Stimulated activated CD8-positive, alpha-beta memory T cell treated with anti-CD3 and anti-CD28 coated beads, Interleukin-4, amount 100 ng/mL, for 1 hour (primary cell): ENCODE measurements at places on chromosomes 2 and 18.

DNA sequence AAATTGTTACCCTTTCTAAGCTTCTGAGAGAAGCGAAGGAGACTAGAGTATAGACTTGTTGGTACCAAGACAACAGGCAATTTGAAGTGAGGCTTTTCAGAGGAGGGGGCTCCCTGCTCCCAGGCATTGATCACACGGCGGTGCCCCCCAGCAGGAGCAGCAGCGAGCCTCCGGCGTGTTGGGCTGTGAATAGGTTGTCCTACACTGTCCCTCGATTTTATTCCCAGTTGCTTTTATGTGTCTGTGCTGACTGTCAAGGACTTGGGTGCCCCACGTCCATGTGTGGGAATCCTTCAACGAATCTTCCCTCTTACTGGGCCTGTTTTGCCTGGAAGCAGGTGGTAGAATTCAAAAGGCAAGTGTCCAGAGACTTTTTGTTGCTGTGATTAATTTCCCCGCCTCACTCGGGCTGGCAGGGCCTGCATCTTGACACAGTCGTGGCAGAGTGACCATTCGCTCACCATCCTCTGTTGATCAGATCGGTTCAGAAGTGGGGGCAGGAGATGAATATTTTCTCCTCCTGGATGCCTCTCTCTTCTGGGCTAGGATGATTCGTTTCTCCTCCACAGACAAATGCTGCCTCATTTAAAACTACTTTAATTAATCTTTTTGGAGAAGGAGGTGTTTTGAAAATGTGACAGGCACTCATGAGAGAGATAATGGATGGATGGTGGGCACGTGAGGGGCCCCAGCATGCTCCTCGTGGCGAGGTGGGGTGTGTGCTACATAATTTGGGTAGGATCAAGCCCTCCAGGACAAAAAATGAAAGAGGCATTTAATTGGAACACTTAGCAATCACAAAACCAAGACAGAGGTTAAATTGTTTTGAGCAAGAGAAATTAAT is 77.6 kb downstream of the SMIM21 start:
- DNase-seq = no peak

- no peak for DNase-seq
Measured at GRCh38 chr2:176370467-176371171, 101.4 kb downstream of the MTX2 start.

DNA sequence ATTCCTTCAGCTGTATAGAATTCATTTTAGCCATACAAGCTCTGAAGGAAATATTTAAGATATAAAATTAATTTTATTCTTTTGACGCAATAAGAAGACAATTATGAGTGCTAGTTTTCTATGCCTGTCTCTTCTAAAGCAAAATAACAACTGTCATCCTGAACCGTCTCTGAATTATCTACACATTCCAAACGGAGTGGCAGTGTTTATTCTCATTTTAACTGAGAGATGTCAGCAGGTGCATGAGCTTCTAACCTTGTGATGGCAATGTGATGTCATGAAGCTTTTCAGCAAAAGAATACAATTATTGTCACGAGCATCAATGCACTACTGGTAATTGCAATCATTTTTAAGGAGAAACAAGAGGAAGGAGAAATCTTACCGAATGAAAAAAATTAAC is 274.8 kb downstream of the SPAG16 start:
- DNase-seq = no peak

- no peak for DNase-seq
Measured at GRCh38 chr2:86291328-86291662, 46.1 kb downstream of the REEP1 start.

DNA sequence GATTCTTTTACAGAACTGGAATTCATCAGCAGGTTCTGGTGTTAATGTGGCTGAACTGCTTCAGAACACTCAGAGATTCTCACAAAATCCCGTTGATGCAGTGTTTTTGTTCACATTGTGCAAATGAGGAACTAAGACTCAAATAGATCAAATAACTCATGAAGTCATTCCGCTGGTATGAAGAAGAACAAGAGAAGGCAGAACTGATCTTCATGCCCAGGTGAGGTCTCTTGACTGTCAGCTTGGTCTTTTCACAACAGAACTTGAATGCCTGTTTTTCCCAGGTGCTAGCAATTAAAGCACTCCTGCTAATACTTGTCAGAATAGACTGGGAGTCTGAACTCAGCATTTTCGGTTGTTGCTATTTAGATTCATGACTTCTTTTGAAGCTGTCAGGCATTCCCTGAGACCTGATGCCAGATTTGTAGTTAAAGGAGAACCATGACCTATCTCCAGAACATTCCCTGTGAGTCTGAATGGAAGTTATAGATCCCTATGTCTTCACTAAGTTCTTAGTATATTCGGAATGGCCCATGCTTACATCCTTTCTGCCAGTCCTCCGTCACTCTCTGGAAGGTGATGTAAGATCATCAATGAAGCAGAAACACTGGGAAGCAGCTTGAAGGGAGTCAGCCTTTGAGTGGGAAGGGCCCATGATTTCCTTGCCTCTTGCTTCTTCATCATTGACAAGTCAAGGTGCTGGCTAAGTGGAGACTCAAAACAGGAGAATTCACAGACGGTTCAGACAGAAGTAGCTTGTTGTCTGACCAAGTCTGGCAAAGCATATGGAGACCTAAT is 155.7 kb downstream of the MTCL1 start:
- DNase-seq = no peak

DNA sequence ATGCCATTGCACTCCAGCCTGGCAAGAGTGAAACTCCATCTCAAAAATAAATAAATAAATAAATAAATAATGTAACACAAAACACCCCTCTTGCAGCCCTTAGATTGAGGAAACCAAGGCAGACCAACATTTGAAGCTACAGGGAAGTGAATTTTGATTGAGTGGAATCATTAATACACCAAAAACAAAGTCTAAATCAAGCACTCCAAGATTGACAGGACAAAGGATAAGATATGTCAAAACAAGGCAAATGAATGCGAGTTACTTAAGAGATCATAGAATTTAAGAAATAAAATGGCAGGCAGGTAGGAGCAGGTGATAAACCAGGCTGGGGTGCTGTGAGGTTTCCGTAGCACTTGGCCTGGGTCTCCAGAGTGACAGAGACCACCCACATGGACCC is 54.9 kb upstream of the RAB12 start:
- DNase-seq = no peak

DNA sequence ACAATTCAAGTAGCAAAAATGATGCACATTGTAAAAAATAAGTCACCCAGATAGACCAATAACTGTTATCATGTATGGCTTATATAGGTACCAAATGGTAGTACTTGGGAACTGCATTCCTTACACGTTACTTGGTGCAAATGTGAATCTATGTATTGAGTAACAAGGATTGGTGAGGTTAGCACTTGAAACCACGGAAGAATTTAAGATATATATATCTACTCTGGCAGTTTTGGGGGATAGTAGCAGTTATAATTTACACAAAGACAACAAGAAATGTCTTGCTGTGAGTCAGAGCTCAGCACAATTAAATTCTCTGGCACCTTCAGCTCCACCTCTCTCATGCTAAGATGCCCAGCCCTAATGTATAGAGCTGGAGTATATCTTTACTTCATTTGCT is 359.4 kb upstream of the RAB12 start:
- no peak for DNase-seq

DNA sequence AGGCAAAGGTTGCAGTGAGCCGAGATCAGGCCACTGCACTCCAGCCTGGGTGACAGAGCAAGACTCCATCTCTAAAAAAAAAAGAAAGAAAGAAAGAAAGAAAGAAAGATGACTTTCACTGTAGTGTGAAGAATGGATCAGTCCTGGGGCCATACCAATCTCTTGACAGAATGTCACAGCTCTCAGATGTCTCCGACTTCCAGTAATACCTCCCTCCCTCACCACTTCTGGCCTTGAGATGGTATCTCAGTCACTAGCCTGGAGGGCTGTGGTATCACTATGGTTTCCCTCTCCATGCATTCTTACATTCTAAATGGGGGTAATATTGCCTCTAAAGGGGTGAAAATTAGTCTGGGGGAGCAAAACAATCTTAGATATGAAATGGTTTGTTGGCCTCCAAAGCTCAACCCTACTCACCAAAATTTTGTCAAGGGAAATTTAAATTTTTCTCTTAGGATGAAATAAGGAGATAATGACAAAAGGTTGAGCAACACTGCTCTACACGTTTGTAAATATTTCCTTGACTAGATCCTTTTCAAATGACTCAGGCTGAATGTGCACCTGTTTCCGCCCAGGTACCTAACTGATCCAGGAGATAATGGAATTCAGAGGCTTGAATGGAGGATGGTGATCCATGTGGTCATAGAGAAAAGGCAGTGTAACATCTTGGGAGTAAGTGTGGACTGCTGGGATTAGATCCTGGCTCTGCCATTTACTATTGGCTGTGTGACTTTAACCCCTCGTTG is 19.9 kb upstream of the SPRED2 start:
- no peak for DNase-seq

DNA sequence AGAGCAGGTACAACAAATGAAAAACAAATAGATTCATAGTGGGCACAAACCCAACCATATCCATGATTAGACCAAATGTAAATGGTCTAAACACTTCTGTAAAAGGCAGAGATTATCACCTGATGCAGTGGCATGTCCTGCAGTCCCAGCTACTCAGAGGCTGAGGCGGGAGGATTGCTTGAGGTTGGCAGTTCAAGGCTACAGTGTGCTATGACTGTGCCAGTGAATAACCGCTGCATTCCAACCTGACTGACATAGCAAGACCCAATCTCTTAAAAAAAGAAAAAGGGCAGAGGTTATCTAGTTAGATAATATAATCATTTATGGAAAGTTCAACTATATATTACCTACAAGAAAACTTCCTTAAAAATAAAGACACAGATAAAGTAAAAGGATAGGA is 21.3 kb upstream of the SLC3A1 start:
- no peak for DNase-seq

GRCh38 chr2:98704499-98705332 is 26.2 kb downstream of the MGAT4A start:
- no peak for DNase-seq

DNA sequence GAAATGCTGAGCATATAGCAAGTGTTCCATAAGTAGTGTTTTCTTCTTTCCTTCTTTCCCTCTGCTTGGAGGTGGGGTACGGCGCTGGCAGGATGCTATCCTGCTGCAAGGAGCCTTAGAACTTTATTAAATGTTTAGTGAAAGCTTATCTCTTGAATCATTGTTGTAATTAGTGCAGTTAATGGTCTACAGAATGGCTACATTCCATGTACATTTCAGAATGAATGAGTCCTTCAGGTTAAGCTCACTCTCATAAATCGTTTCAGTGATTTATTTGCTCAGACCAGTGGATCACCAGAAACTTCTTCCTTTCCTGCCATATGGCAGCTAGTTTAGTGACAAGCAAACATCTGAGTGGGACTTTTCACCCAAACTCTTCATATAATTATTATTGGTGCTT is 3.3 kb upstream of the YWHAQ start:
- DNase-seq = no peak

GRCh38 chr18:78645216-78645615 is 334.4 kb upstream of the SALL3 start:
- no peak for DNase-seq

DNA sequence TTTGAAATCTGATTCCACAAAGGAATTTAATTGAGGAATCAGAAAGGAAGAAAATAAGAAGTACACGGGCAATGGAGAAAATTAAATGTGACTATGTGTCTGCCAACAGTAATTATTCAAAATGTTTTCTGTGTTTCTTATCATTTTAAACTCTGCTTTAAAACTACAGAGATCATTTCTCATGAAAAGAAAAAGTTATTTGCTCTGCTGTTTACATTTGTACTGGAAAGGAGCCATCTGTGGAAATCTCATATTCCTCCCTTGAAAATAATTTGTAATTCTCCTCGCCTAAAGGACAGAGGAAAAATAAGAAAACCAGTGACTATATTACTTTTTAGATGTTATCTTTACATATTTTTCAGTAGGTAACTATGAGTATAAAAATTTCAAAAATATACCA is 181.9 kb upstream of the MEIS1 start:
- DNase-seq = no peak

- no peak for DNase-seq
Measured at GRCh38 chr2:57368190-57368589, 678.4 kb upstream of the VRK2 start.

DNA sequence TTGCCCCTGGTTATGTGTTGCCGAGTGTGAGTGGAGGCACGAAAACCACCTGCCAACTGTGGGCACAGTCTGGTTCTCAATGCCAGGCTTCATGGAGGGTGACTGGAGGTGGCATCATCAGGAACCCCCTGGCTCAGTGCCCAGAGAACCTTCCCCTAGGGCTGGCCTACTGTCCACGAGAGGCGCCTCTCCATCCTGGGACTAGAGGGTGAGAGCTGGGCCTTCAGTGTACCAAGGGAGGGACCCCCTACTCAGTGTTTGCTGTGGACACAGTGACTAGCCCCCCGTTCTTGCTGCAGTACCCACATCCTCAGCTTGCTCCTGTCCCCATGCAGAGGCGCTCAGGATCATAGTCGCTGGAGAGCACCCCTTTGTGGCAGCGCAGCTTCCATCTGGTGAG is 202.6 kb downstream of the HDAC4 start:
- DNase-seq = no peak

- peak; percentile 31 for DNase-seq
Measured at GRCh38 chr2:215435870-215436704, at the start of gene FN1. Gene FN1, minus strand, starts transcription at chr2:215436068. Its CDS starts 266 bp downstream, at chr2:215435802.

- DNase-seq = no peak
Measured at GRCh38 chr2:165401285-165401852, 68.1 kb upstream of the CSRNP3 start.

GRCh38 chr2:154375579-154375931 is 322.9 kb upstream of the KCNJ3 start:
- no peak for DNase-seq

GRCh38 chr18:10006311-10006893 is 92.6 kb downstream of the VAPA start:
- no peak for DNase-seq

DNA sequence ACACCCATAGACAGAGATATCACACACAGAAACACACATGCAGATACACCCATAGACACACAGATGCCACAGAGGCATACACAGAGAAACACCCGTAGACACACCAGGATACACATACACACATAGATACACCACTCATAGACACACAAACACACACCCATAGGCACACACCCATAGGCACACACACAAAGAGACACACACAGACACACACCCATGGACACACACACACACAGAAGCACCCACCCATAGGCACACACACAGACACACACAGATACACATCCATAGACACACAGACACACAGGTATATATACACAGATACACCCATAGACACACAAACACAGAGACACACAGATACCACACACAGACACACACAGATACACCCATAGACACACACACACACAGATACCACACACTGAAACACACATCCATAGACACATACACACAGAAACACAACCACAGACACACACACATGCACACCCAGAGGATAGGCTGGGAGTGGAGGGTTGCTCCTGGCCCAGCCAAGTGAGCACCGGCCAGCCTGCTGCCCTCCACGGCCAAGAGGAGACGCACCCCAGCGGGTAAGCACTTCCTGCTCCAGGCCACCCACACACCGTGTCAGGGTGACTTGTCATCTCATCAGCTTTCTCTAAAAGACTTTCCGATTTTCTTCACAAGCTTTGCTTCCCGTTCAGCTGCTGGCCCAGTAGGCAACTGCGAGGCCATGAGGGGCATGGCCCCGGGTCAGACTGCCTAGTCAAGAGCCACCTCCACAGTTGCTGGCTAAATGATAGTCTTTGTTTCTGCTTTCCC is 14.1 kb upstream of the CNNM3 start:
- DNase-seq = no peak
